ENCODE measurements at places on chromosomes 2 and 18.

DNA sequence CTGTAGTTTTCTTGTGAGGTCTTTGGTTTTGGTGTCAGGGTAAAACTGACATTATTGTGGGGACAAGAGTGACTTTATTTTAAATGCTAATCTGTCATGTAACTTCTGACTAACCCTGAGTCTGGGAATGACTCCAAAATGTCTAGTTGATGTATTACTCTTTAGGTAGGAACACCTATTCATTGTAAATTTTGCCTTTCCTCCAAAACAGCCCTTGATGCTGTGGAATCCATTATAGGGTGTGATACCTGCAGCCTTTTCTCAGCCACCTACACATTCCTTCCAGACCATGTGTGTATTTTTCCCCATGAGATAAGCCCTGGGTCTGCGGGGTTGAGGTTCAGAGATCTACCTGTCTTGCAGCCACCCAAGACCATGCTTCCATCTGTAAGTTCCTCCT is 4.1 kb upstream of the PRR30 start:
- no peak for DNase-seq

DNA sequence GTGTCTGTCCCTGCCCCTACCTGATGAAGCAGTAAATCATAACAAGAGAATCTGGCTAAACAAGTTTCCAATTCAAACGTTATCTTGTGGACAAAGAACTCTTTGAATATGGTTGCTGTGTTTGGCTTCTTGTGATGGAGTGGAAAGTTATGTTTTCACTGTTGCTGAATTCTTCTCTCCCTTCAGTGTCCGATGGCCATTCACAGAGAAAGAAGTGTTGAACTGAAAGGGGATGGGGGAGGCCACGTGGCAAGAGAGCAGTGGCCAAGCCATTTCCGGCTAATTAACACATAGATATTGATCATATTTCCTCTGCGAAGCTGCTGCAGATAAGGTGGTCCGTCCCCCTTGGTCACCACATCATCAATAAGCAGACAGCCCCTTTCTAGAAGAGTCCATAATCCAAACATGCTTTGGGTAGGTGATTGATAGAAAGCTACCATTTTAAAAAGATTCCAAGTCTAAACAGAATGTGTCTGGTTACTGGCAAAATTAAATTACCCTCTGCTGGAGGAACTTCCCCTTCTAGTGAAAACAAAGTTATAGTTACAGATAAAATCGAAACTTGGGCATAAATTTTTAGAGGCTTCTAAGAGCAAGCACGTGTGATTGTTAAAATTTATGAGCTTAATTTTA is 36.9 kb upstream of the FZD7 start:
- DNase-seq = no peak

GRCh38 chr18:38940475-38940862 is 1374.9 kb upstream of the CELF4 start:
- no peak for DNase-seq

DNA sequence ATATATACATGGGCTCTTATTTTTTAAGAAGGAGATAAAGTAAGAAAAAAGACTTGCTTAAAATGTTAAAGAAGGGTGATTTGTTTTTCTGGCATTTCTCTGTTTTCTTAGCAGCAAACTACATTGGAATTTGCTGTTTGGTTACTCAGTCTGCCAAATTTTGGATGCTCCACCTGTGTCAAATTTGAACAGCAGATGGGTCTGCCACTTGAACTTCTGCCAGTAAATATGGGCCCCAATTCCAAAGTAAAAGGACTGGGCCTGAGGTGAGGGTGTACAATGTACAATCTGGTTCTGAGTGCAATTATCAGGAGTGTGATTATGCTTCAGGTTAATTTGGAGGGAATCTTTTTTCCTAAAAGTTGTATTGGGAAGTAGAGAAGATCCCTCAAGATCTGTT is 794.5 kb downstream of the DSC3 start:
- DNase-seq = no peak

- DNase-seq = no peak
Observed at GRCh38 chr2:207248702-207249377, 83.1 kb upstream of the KLF7 start.

- peak; percentile 18 for DNase-seq
Observed at GRCh38 chr18:3885209-3885792, 435.3 kb downstream of the TGIF1 start.

DNA sequence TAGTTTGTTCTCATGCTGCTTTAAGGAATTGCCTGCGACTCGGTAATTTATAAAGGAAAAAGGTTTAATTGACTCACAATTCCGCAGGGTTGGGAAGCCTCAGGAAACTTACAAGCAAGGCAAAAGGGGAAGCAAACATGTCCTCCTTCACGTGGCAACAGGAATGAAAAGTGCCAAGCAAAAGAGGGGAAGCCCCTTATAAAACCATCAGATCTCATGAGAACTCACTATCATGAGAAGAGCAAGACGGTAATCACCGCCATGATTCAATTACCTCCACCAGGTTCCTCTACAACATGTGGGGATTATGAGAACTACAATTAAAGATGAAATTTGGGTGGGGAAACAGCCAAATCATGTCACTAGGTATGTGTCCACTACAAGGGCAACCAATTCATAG is 53.9 kb downstream of the MAP4K3 start:
- no peak for DNase-seq

DNA sequence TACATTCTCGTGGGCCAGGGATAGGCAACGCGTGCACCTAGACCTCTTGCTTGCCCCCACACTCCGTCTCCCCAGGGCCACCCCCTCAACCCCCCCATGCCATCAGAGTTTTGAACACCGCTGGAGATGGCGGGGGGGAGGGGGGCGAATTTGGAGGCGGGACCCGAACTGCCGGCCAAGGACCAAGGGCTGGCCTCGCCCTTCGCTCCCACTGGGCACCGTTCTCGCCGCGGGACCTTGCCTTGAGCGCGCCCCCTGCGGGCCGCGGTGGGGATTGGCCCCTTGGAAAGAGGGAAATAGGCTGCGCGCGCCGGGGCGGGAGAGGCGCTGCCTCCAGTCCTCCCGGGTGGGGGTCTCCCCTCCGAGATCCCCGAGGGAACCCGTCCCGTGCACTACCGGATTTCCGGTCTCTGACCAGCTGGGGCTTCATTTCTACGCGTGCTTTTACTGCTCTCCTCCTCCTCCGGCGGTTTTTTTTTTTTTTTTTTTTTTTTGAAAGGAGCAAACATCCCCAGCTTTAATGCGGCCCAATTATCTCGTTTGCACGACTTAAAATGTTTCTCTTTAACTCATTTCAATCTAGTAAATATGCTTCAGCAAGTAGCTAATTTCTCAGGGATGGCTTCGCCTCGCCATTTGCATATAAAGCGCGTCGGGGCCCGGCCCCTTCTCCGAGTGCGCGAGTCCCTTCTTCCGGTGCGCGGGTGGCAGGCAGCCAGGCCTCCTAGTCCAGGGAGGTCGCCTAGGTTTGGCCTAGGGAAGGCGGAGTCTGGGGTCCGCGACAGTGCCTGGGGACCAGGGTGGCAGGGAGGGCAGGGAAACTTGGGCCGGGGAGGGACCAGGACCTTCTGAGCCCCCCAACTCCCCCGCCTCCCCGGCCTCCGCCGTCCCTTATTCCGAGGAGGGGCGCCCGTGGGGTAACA is 10.0 kb upstream of the GBX2 start:
- peak; percentile 67 for DNase-seq

DNA sequence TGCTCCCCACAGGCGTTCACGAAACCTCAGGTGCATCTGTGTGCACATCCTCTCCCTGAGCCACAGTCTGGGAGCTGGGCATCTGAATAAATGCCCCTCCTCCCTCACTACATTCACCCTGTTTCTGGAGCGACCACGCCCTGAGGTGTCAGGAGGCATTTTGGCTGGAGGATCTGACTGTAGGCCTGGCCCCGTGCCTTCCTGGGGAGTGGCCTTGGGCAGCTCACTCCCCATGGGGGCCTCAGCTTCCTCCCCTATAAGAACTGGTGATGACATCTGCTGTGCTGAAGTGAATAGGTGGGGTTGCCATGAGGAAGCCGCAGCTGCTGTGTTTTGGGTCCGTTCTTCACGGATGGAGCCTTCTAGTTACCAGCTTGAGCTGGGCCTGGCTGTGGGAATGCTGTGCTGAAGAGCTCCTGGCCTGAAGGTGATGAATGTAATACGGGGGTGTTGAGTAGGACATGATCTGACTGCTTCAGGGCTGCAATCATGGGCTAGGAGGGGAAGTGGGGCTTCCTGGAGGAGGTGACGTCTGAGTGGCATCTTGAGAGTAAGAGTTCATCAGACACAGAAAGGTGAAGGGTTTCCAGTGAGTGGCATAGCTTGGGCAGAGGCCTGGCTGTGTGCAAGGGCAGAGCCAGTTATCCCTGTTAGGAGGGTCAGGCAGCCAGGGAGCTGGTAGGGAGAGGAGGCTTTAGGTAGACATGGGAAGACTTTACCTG is 58.2 kb downstream of the GLI2 start:
- DNase-seq = no peak

GRCh38 chr18:48817021-48817461 is 133.7 kb downstream of the SMAD7 start:
- DNase-seq = no peak

- DNase-seq = no peak
Observed at GRCh38 chr2:23867449-23867848, 59.5 kb downstream of the ATAD2B start.

GRCh38 chr18:10131460-10132395 is 217.9 kb downstream of the VAPA start:
- peak; percentile 23 for DNase-seq

GRCh38 chr18:11883153-11883552 is 25.0 kb downstream of the MPPE1 start:
- DNase-seq = no peak

DNA sequence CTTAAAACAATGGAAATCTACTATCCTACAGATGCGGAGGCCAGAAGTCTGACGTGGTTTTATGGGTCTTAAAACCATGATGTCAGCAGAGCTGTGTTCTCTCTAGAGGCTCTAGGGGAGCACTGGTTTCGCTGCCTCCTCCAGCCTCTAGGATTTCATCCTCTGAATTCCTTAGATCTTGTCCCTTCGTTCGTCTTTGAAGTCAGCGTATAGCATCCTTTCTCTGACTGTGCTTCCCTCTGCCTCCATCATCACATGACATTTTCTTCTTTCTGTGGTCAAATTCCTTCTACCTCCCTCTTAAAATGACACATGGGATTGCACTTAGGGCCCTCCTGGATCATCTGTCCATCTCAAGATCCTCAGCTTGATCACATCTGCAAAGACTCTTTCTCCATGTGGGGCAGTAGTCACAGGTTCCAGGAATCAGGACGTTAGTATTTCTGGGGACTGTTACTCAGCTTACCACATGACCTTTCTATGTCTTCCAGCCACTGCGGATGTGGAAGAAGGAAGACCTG is 22.7 kb upstream of the NCK2 start:
- no peak for DNase-seq

- no peak for DNase-seq
Observed at GRCh38 chr2:183809404-183809803, 685.2 kb downstream of the NUP35 start.

DNA sequence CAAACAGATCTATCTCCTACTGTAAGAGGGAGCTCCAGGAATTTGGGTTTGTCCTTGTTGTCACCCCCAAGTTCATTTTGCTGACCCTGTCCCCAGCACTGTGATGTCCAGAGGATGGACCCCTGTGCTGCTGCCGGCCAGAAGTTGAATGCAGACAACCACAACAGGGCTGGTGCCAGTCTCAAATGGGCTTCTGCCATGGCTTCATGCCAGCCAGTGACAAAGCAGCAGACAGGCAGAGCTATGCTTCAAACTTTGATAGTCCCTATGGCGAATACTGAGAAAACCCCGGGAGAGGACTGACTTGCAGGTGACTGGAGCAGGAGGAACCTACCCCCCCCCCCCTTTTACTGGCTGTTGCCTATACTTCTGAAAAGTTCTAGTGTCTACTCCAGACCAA is 3.2 kb downstream of the SMAD7 start:
- DNase-seq = no peak

DNA sequence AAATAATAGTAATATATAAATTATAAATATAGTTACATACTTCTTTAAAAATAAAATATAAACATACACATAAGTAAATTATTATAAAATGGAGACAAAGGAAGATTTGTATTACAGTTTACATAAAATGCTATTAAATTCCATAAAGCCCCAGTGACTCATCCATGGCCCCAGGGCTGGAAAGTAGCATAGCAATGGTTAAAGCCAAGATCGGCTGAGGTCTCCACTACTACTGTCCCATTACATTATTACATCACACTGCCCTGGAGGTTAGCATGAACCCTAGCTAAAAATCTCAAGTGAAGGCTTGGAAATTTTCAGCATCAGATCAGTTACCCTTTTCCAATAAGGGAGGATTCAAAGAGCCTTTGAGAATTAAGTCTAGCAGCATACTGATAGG is 936.2 kb downstream of the DSC3 start:
- peak; percentile 38 for DNase-seq

Data from HEK293T (cell line).